ENCODE measurements at places on chromosomes 6 and 20. TPM values are rescaled to one million over a fixed set of nuclear protein-coding genes. Genes with fewer than 3 reads are reported as not detected.

DNA sequence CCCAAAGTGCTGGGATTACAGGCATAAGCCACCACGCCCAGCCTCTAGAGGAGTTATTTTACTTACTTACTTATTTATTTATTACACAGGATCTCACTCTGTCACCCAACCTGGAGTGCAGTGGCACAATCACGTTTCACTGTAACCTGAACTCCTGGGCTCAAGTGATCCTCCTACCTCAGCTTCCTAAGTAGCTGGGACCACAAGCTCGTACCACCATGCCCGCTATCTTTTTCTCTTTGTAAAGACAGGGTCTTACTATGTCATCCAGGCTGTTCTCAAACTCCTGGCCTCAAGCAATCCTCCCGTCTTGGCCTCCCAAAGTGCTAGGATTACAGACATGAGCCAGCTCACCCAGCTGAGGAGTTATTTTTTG, 1.6 kb upstream of the TRIB3 start:
- no peak for DNase-seq

The BTNL2 gene
- not detected for total RNA-seq

The TRPC4AP gene
- 96.2 TPM for total RNA-seq

DNA sequence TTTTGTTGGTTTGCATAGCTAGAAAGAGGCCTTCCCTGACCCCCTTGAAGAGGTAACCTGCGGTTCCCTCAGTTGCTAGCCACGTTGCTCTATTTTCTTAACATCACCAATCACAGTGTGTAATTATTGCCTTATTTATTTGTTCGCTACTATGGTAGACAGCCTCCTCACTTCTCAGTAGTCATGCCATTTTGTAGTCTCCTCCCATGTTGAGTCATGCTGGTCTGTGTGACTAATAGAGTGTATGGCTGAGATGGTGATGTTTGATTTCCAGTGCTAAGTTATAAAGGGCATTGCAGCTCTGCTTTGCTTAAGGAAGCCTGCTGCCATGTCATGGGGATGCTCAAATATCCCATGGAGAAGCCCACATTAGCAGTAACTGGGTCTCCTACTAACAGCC, 236.6 kb upstream of the CHD6 start:
- DNase-seq: no peak

The GPR6 gene
- not detected for total RNA-seq

The CDKN1A gene
- 11.6 TPM for total RNA-seq

GRCh38 chr20:20009784-20010253, 7.3 kb upstream of the NAA20 start:
- no peak for DNase-seq

The MROH8 gene
- total RNA-seq: 7.6 TPM

DNA sequence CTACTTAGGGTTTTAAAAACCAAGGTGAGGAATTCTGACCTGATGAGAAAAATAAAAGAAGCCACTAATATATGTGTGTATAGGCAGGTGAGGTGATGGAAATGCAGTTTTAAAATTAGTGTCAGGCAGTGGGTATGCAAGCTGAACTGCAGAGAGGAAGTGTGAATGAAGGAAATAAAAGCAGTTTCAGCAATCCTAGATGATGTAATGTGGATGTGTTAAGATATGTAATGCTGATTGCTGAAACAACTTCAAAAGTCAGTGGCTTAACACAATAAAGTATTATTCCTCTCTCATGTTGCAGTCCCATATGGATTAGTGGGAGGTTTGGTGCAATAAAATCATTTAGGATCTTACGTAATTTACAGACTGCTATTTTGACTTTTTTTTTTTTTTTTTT, 119.9 kb upstream of the ASCC3 start:
- DNase-seq: no peak

DNA sequence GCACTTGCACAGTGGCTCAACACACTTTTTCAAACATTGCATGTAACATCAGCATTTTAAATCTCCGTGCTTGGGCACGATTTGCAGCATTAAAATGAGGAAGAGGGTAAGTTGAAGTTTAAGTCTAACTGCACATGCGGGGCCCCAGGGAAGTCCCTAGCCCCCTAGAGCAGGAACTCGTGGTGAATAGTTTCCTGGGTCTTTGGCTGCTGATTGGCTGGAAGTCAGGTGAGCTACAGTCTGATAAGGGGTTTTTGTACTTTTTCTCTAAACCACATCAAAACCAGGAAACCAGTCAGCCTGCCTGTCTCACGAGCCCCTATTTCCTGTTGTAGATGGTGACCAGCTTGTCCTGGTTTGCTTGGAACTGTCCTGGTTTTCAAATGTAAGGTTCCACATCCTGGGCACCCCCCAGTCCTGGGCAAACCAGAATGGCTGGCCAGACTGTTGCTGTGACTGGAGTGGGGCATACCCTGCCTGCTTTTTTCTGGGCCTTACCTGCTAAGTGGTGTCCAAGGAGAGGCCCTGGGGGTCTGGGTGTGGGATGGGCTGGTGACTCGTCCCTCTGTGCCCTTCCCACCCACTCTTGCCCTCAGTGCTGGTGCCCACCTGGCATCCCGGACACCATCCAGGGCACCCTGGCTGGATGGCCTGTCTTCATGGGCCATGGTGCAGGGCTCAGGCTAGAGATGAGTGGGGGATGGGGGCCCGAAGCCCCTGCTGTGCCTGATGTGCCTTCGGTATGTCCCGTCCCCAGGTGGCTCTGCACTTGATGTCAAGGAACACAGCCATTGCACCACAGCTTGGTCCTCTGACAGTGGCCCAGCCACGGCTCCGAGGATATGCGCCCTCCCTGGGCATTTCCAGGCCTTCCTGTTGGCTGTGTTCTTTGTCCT, 31.8 kb downstream of the SUN5 start:
- no peak for DNase-seq

The SNTA1 gene
- 10.3 TPM for total RNA-seq

Data from neural crest cell (in vitro differentiated cells).